ENCODE measurements at places on chromosomes 2 and 18. TPM values are rescaled to one million over a fixed set of nuclear protein-coding genes. Genes with fewer than 3 reads are reported as not detected.

DNA sequence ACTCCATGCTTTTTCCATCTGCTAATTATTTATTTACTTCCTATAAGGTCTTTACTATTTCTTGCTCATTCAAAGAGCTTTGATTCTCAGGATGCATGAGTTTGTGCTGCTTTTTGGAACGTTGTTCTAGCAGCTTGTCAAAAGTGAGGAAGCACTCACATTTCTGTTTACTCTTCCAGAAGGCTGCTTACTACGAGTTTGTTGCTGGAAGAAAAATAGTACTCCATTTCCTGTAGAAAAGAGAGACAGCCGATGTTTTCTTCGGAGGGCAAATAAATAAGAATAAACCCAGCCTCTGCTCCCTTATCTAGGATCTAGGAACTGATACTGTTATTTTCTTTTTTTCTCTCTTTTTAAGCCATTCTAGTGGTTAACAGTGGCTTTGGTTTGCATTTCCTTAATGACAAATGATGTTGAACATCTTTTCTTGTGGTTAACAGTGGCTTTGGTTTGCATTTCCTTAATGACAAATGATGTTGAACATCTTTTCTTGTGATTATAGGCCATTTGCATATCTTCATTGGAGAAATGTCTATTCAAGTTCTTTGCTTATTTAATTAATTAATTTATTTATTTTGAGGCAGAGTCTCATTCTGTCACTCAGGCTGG is 20.5 kb downstream of the CYP27A1 start:
- DNase-seq, result no peak

GRCh38 chr2:42722320-42723190 is 41.4 kb downstream of the OXER1 start:
- no peak for DNase-seq

- DNase-seq, result no peak
Measured at GRCh38 chr2:229152674-229153073, 118.4 kb downstream of the PID1 start.

DNA sequence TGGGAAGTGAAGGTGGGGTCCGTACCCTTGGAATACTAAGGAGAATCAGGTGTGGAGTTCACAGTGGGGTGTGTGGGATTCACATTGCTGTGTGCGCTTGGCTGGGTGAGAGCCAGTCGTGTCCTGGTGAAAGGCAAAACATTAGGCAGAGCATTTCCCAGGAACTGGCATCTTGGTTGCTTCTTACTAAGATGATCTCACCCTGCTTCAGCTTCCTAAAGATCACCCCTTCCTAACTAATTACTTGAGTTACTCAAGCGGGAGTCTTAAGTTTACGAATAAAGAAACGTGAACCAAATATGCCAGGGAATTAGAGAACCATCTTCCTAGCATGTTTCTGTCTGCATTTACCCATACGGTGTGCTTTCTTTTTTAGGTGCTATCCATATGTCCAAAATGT is 122.9 kb downstream of the NCK2 start:
- no peak for DNase-seq

DNA sequence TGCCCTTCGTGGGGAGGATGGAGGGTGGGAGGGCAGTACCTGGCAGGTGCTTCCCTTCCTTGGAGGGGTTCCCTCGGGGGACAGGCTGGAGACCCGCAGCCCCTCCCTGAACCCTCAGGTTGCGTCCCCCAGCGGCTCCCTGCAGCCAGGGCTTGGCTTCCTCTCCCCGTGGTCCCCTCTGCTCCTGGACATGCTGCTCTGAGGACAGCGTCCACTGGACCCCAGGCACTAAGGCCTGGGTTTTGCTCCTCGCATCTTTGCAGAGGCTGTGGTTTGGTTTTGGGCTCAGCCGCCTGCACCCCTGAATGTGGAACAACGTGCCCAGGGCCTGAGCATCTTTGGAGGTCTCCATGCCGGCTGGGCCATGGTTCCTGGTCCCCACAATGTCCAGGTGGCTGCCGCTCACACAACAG is 133.5 kb downstream of the PTGR3 start:
- DNase-seq, result no peak

DNA sequence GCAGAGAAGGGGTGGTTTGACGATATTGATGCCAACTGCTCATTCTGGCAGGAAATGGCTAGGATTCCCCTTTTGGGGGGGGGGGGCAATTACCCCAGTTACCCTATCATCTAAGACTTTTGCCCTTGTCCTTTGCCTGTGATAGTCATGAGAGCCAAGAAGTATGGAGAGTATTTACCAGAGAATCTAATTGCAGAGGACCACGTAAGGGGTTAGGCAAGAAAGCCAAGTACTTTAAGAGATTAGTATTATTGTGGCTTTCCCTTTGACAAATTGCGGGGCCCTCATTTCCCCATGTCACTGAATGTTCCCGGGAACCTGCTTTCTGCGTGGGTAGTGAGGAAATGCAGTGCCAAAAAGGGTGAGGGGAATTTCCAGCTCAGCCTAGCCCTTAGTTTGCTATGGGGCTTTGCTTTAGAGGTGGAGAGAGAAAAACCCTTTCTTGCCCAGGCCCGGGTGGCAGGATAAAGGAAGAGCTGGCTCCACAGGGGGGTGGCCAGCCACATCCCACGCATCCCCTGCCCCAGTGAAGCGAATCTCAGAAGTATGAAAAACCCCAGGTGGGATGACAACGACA is 1.5 kb downstream of the AQP4 start:
- no peak for DNase-seq

The CAPN10 gene
- total RNA-seq, result 57.7 TPM

The ATP6V1B1 gene
- total RNA-seq, result 4.6 TPM

The REG1B gene
- total RNA-seq, result not detected

The FOXI3 gene
- 0.12 TPM for total RNA-seq

The CFAP210 gene
- total RNA-seq, result 1.0 TPM
